ENCODE measurements at places on chromosomes 4 and X.

DNA sequence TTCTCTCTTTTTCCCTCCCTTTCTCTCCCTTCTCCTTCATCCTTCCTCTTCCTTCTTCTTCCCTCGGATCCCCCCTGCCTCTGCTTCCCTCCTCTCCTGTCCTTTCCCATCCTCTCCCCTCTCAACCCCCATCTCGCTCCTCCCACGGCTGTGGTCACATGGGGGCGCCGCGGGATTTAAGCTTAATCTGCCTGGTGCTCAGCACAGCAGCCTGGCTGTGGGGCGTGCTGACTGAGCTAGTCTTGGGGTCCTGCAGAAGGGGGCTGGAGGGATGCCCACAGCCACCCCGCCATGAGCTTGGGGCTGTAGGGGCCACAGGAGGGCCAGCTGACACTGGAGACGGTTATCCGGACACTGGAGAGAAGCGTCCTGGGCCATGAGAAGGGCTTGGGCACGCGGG is 10.7 kb downstream of the SMIM10L2A start:
- DNase-seq = no peak

DNA sequence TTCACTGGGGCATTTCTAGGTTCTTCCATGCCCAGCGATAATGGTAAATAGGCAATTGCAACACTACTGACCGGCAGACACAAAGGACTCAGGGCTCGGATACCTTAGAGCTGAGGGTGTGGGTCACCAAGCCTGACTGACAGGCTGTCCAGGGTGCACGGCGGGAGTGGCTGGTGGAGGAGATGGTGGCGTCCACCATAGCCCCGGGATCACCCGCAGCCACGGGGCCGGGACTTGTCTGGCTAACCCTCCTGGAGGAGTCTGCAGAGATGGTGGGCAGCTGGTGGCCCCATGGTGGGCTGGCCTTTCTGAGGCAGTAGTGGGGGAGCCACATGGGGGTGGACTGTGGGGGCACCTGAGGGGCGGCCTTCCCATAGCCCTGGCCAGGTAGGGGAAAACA is 11.7 kb upstream of the ABLIM2 start:
- DNase-seq = no peak

DNA sequence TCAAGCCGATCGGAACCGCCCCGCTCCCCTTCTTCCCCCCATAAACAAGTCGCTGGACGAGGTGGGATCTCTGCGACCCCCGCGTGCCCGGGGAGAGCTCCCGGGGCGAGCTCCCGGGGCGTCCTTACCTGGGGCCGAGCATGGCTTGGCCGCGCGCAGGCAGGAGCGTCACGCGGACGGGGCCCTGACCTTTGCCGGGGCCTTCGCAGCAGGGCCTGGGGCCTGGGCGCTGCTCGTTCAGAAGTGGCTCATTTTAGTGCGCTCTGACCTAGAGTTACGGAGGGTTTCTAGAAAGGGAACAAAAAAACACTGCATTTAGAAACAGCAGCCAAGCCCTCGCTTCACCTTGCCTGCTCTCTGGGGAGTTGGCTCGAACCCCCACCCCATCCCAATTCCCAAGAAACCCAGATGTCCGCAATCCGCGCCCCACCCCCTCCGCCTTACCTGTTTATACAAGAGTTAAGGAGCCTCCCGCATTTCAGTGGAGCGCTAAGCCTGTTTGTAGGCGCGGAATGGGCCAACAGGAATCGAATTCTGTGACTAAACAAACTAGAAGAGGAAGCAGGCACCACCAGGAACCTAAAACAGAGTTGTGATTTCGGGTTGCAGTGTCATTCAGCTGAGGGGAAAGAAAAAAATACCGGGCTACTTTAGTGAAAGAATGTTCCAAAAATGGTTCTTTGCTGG is 814 bp upstream of the RBM47 start:
- DNase-seq = no peak

GRCh38 chrX:19007011-19007410 is 23.1 kb upstream of the PHKA2 start:
- no peak for DNase-seq

DNA sequence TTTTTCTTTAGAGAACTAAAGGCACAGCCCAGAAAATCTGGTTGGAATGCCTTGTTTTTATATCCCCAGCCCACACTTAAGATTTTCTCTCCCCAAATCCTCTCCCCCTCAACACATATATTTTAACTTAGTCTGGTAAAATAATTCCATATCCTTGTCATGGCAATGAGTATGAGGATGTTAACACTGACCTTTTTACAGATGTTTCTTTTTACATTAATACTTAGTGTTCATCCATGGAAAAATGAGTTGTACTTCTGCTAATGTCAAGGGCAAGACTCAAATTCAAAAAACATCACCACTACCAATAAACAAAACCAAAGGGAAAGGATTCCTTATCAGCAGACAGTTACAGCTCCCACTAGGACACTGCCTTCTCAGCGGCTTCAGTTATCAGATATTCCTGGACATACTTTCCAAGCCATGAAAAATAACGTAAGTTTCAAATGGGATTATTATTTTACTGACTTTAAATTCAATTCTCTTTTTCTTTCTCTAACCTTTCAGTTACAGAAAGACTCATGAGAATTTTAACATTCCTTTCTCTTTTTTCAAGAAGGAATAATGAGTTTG is 83.3 kb downstream of the RASL11B start:
- no peak for DNase-seq

DNA sequence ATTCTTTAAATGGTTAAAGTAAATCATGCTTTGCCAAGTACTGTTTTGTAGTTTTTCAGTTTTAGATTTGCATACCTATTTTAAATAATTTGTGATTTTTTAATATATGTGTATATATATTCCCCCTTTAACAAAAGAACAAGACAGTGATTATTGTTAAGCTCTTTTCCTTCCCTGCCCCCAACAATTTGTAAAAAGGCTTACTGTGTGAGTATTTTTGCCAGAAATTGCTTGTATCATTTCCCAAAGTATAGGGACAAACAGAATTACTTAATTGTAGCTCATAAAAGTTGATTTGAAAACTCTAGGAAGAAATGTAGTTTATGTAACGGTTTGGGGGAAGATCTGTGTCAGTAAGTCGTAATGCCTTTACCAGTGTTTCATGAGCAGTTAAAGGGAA is 19.0 kb downstream of the CPEB2 start:
- DNase-seq = no peak
